Fibroblast of skin of scalp (primary cell): ENCODE measurements at places on chromosomes 3 and 15.

GRCh38 chr3:57500506-57500905 lies 43.6 kb downstream of the DNAH12 start:
- no peak for DNase-seq

DNA sequence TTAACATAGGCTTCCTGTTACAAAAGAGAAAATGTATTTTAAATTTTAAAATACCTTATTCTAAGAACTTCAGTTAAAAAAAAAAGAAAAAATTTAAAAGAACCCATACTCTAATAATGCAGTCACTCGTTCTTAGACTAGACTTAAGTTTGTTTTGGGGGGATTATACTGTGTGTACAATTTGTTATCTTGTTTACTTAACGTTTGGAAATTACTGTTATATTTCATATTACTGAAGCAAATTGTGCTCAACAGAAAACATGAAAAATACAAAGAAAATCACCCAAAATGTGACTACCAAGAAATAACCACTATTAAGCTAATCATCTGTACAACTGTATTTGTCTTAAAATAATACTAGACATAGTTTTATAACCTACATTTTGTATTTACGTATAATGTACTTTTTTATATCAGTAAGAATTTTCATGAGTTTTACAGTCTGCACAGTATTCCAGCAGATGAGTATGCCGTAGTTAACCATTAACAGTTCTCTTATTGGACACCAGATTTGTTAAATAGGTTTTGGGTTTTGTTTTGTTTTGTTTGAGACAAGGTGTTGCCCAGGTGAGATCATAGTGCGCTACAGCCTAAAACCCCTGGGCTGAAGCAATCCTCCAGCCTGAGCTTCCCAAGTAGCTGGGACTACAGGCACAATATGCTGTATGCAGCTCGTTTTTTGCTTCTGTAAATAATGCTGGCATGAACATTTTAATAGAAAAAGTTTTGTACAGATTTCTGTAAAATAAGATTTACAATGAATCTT lies 88.8 kb upstream of the CHD2 start:
- no peak for DNase-seq

- no peak for DNase-seq
Observed at GRCh38 chr3:47443611-47443995, 32.1 kb downstream of the SCAP start.

- peak; percentile 63 for DNase-seq
Observed at GRCh38 chr3:45496555-45496954, 98.0 kb upstream of the LIMD1 start.

DNA sequence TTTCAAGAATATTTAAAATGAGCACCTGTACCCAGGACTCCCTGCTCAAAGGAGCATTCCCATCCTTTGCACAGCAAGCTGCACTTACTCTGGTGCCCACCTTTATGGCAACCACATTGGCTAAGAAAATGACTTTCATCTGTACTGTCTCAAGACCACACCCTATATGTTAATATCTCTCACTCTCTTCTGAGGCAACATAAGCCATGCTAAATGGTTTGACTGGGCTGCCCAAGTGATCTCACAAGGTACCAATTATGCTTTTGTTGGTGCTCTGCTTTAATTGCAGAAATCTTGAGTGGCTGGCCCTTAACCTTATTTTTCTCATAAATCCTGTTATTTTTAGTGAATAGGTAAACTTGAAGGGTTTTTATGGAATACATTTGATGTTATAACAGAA lies 17.7 kb downstream of the RYK start:
- DNase-seq = no peak

DNA sequence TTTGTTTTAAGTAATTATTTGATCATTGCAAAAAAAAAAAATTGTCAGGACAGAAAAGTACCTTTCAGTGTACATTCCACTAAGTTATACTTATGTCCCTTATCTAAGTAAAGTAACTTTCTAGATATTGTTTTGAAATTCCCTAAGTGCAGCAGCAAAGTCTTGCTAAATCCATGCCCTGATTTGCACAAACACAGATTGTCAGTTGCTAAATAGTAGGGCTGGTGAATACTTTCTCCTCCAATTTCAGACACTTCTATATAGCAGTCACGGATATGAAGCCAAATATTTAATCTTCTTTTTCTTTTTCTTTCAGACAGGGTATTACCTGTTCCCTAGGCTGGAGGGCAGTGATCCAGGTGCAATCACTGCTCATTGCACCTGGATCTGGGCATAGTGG lies 12.9 kb downstream of the LRRC2 start:
- no peak for DNase-seq

DNA sequence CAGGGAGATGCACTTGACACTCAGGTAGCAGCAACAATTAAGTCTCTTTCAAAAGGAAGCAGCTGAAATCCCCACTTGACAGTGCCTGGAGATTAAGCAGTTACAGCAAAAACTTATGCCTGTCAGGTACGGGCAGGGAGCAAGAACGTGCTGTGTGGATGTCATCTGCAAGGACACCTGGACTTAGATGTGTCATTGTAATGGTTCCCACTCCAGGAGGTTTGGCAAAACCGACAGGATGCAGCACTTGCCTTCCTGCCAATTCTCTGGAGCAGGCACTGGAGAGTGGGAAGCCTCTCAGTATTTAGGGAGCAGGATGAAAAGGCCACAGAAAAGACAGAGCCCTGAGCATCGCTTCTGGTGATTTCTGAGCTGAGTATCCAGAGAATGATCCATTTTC lies 292.4 kb downstream of the PDCD6IP start:
- no peak for DNase-seq

DNA sequence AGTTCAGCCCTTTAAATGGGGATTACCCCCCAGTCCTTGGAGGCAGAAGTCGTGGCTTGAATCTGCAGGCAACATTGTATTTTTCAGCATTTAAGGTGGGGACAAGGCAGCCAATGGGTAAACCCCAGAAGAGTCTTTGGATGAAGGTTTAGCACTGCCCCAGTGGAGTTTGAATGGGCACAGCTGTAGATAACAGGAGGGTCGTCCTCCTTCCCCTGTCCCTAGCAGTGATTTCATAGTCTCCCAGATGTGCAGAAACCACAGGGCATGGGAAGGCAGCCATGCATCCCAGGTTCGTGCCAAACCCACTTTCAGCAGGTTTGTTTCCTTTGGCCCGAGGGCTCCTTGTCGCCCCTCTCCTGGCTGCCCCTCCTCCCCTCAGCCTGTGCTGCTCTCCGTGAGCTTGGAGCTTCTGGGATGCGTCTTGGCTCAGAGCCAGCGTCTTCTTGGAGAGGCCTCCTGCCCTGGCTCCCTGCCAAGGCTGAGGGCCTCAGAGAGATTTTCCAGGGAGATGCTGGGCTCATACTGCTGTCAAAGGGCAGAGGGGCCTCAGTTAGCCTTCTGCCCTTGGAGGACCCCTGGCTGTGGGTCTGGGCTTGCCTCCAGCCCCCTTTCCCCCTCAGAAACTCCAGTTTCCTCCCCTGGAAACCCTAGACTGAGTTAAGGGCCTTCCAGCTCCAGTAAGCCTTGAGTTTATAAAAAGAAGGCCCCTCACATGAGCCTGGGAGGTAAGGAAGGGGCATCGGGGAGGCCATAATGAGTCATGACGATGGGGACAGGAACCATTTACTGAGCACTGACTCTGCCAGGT lies 48.9 kb upstream of the POLG start:
- peak; percentile 29 for DNase-seq

DNA sequence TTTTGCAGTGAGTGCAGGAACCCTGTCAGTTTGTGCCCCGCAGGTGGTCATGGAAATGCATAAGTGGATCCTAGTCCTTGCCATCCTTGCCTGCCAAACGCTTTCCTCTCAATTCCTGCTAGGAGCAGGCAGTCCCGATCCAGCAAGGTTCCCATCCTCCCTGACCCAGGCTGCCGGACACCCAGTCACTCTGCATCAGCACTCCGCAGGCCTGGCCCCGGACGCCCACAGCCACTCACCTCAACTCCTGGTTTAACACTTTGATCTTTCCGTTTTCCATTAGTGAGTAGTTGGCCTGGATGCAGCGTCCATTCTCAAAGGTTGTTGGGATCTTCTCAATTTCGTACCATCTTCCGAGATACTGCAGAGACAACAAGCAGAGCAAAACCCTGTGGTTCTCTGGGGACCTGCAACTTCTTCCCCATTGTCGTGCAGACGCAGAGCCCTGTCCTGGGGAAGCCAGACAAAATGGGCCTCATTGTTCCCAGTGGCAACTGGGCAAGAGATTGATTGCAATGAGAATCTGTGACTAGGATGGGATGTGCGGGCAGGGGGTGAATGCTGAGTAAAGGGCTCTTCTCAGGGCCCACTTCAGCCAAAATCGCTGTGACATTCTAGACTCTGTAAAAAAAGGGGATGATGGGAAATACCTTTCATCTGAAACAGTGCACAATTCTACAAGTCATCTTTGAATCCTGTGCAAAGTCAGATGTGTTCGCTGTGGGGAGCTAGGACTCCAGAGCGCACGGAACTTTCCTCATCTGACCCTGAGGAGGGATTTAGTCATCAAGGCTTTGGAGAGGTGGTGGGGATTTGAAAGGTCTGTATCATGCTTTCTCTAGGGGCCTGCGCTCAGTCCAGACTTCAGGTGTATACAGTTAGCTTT lies 9.9 kb downstream of the APOD start:
- DNase-seq = no peak

DNA sequence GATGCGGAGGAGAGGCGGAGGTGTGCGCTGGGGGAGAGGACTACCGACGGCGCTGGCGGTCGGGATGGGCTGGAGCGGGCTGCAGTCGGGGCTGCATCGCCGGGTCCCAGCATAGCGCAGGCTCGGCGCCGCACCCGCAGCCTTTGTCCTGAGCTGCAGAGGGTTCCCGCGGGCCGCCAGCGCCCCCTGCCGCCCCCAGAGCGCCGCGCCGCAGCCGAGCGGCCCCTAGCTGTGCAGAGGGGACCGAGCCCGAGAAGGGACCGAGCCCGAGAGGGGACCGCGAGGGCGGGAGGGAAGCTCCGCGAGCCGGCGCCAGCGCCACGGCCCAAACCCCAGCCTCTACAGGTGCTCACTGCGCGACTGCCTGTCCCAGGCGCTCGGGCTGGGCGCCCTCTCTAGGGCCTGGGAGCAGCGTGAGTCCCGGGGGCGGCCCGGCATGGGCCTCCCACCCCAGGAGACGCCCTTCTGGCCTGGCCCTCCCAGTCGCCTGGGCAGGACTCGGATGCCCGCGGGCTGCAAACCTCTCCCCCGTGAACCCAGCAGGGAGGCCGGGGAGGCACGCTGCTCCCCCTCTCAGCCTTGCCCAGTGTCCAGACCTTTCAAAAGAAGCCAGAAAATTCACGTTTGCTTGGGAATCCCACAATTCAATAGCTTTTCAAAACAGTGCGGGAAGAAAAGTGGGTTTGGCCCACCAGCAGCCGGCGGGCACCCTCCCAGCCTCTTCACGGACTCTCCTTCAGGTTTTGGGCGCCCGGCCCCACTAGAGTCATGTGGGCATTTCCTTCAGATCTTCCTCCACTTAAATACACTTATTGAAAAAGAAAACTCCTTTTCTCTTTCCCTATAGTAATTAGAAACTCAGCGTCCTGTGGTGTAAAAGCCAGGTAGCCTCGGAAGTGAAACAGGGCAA lies 134.7 kb downstream of the TPRA1 start:
- DNase-seq = peak; percentile 62

GRCh38 chr3:105791919-105792786 lies 76.7 kb downstream of the CBLB start:
- peak; percentile 87 for DNase-seq

DNA sequence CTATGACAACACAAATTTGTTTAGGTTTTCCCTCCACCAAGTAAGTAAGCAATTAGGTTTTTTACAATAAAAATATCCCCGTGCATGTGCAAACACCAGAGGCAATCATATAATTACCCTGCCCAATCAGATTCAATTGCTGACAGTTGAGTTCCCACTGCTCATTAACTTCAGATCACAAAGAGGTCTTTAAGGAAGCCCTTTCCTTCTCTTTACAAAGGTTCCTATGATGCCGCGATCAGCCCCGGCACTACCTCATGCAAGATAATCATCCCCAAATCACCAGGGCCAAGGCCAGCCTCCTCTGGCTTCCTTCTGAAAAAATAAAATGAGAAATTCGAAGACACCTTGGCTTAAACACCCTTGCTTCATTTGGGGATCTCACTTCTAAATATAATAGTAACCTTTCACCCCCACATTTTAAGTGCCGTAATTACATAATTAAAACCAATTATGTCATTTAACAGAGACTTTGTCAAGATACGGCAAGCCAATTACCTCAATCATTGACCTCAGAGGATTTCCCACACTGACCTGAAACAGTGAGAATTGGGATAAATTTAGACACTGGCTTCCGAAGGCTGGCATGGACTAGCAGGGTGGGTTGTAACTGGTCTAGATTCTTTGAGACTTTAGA lies 121.3 kb upstream of the WNT5A start:
- DNase-seq = no peak

DNA sequence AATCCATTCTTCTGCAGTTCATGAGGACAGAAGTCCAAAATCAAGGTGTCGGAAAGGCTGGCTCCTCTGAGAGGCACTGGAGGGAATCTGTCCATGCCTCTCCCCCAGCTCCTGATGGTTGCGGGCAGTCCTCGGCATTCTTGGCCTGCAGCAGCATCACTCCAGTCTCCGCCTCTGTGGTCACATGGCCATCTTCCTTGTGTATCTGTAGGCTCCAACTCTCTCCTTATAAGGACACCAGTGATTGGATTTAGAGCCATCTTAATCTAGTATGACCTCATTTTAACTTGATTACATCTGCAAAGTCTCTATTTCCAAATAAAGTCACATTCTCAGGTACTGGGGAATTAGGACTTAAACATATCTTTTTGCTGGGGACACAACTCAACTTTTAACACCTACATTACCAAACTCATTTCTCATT lies 56.0 kb upstream of the FLNB start:
- DNase-seq = peak; percentile 96

GRCh38 chr15:38545179-38545578 lies 19.4 kb downstream of the RASGRP1 start:
- peak; percentile 46 for DNase-seq

DNA sequence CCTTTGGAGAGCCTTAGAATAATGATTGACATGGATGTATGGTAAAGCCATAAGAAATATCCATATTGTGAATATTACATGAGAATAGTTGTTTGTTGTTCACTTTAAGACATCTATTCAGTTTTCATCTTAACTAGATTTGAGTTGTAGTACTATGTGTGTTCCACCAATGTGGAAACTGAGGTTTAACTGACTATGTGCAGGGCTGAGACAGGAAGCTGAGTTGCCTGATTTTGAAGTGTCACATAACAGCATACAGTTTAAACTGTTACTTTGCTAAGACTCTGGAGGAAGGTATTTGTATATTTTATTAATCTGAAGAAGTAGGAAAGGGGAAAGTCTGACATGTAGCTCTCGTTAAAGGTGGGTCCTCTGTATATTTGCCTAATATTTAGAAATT lies 2.1 kb downstream of the ECT2 start:
- no peak for DNase-seq

DNA sequence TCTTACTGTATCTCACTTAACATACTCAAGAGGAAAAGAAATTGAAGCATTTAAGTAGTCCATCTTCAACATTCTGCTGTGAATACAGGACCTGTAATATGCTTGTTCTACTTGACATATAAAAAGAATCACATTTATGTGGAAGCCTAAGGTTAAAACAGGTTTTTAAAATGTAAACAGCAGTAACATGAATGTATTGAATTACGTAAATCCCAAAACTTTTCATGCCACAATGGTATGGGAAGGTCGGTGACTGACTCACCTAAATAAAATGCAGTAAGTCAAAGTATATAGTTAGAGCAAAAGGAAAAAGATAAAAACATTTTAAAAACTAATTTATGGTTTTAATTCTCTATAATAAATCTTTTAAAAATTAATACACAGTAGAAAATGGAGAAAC lies 115.7 kb upstream of the TJP1 start:
- DNase-seq = peak; percentile 55
